GM23248 (cell line): ENCODE measurements at places on chromosomes 11 and 22.

DNA sequence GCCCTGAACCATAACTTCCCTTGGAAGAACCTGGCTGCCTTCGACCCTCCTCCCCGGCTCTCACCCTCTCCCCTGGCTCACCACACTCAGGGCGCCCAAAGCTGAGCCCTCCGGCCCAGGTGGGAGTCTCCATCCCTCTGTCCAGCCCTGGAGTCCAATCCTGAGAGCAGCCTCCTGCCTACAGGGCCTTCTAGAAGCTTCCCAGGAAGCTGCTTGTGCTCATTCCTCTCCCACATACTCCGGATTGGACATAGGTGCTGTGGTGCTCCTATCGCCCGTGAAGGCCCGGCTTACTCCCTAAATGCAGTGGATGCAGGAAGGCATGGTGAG lies 1332.0 kb downstream of the BRD1 start:
- DNase-seq = no peak

DNA sequence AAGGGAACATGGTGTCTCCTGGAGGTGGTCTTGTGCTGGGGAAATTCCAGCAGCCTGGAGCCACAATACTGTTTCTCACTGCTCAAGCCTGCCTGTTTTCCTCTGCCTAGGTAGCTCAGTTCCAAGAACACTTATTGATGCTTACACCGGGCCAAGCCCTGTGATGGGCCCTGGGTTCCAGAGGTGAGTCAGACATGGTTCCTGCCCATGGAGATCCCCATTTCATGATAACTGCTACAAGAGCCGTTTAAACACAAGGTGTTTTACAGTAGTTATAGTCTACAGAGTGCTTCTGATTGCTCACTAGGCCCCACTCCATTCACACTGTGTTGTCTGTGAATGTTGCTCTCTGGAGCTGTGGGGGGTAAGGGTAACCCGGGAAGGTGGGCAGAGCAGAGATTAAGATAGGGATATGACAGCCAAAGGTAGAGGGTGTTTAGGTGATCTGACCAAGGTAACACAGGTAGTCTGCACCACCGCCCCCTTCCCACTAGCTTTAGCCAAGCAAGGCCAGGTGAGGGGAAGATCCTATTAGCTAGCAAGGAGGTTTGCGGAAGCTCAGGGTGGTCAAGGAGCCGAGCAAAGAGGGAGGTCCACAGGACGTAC lies 696 bp upstream of the MICAL2 start:
- DNase-seq = no peak

GRCh38 chr11:65555693-65556231 lies 2.4 kb downstream of the LTBP3 start:
- peak; percentile 95 for DNase-seq

GRCh38 chr22:31346733-31347250 lies 646 bp upstream of the PATZ1 start:
- peak; percentile 70 for DNase-seq

DNA sequence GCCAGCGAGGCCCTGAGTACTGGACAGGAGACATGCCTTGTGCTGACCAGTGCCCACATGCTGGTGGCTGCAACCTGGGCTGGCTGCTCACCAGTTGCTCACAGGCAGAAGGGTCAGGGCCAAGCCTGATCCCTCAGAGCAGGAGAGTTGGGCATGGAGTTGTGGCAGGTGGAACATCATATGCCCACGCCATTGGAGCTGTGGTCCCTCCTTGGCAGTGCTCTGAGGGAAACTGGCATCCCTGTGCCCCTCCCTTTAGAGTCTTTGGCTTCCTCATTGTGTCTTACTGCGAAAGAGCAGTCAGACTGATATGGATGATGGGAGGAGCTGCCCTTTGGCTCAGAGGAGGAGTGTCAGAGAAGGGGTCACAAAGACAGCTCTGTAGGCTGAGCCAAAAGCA lies 3.1 kb upstream of the MYEOV start:
- no peak for DNase-seq

- DNase-seq = peak; percentile 96
Measured at GRCh38 chr22:35430897-35431322, 31.0 kb downstream of the MCM5 start.
